ENCODE measurements at places on chromosomes 4 and X.

DNA sequence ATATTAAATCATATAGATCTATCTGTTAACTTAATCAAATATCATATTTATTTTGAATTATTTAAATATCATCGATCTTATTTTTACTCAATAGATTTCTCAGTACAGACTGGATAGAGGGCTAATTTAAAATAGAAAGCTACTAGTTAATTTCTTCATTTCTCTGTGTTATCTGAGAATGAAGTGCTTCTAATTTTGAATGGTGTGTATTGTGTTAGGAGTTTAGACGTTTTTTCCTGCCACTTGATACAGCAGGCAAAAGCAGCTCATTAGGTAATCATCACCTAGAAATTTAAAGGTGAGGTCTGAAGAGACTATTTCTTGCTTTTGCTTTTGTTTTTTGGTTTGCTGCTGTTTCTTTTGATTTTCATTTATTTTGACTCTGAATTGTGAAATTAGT is 948.8 kb upstream of the TENM3 start:
- no peak for DNase-seq

- no peak for DNase-seq
These were observed 198.9 kb downstream of the MID1IP1 start for GRCh38 chrX:38999967-39000745.

- no peak for DNase-seq
These were observed at the start of gene PLP1 for GRCh38 chrX:103776546-103776945. Gene PLP1, plus strand, starts transcription at chrX:103776840. Its CDS starts 156 bp downstream, at chrX:103776996.

DNA sequence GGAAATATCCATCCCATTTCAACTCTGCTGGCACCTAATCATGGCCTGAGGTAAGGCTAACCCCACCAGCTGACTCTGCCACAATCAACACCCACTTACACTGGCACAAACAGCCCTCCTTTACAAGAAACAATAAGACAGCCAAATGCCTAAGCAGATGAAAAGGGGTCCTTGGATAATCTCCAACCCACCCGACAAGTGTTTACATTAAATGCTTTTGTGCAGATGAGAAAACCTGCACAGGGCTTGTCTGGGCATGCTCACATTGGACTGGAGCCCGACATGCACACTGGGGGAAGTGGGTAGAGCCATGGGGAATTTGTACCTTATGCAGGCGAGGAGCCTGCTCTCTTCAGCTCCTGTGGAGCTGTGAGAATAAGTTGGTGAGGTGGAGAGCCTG is 138.9 kb upstream of the ITM2A start:
- no peak for DNase-seq

DNA sequence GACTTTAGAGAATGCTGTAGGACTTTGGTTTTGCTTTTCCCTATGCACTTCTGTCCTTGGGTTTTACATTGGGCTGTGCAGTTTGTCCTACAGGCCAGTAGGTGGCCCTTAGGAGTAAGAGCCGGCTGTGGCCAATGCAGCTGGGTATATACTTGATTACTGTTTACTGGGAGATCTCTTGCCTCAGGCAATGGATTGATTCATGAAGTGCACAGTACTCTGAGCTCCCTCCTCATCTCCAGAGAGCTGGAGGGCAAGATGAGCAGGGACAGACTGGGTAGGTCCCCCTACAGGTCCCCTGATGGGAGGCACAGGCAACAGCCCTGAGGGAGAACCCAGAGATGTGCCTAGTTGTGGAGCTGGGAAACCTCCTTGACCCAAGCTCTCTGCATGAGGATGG is 103.8 kb upstream of the QRFPR start:
- no peak for DNase-seq

DNA sequence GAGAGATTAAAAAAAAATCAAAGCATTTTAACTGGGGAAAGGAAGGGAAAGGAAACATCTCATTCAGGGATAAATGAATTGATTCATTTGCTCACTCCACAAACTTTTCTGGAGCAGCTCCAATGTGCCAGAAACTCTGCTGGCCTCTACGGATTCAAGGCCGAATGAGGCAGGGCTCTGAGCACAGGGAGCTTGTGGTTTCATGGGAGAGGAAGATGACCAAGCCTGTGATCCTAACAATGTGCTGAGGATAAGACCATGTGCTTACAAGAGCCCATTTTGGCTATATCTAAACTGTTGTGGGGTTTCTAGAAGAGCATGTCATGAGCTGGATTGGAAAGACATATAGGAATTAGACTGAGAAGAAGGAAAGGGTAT is 137.5 kb downstream of the ZNF674 start:
- no peak for DNase-seq

GRCh38 chr4:24730256-24731001 is 64.9 kb upstream of the SOD3 start:
- DNase-seq = no peak

GRCh38 chr4:7124689-7125442 is 57.0 kb upstream of the GRPEL1 start:
- no peak for DNase-seq

GRCh38 chr4:148405161-148405893 is 36.9 kb downstream of the NR3C2 start:
- no peak for DNase-seq
